Caco-2 (cell line): ENCODE measurements at places on chromosomes 5 and 9. TPM values are rescaled to one million over a fixed set of nuclear protein-coding genes. Genes with fewer than 3 reads are reported as not detected.

The FGFR4 gene
- total RNA-seq = 186 and 190 TPM in 2 replicates

DNA sequence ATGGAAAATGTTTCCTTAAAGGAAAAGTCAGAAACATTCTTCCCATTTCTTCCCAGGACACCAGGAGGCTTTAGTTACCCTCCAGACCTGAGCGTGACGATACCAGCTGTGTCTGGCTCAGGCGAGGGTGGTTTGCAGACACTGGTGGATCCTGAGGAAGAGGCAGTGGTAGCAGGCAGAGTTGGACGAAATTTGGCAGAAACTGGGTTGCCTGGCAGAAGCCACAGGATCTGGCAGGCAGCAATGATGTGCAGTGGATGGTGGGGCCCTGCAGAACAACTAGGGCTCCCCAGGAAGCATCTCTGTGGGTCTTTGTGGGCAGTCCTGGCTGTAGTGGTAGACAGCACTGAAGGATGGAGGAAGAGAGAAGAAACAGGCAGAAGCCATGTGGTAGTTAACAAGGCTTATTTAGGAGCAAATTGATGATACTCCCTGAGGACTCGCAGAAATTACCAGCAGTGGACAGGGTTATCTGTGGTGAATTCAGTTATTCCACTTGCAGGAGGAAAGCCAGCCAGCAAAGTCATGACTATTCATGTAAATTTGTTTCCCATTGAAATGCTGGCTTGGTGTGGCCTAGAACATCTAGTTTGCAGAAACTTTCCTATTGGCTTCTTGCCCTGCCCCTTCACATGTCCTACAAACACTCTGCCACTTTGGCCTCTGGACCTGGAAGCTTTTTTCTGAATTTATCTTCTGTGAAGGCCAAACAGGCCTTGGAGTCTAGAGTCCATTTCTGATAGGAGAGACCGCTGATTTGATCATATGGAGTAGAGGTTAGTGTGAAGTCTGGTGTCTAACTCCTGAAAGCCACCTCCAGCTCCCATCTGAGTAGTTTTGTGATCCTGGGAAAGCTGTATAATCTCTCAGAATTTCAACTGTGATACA lies 212.0 kb downstream of the DMRT2 start:
- DNase-seq = no peak

DNA sequence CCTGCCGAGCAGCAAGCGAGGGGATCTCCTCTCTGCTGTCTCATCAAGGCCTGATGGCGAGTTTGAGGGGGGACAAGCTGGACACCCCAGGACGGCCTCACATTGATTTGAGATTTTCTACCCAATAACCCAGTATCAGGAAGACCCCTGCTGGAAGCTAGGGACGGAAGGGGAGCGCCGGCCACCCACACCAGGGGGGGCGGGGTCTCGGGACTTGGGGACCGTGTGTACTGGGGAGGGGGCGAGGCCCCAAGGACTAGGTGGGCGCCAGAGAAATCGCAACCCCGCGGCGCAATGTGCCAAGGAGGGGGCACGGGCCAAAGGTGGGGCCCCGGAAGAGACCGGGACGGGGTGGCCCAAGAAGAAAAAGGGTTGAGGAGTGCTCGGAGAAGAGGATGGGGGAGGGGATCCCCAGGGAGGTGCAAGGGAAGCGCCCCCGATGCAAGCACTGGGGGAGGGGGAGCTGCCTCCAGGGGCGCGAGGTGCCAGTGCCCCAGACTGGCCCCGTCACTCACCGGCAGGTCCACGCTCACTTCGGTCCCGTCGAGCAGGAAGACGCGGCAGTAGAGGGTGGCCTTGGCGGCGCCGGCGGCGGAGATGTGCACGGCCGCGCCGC lies 1.1 kb downstream of the EPB41L4B start:
- peak; percentile 32 for DNase-seq

- no peak for DNase-seq
These were observed 369.4 kb upstream of the DMAC1 start for GRCh38 chr9:8168916-8169438.

DNA sequence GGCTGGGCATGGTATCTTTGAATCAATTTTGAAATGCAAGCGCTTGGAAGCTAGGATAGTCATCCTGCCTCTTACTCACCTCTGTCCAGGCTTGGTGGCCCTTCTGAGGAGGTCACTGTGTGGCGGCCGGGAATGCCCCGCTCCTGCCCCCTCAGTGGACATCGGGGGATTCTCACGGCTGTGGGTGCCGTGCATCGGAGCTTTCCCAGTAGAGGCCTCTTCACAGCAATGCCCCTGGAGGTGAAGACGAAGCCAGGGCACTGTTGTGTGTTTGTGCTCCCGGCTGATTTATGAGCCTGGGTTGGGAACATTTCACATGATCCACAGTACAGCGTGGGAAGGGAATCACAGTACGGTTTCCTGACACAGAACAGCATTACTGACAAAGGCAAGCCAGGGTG lies 147.5 kb downstream of the NXNL2 start:
- no peak for DNase-seq

- DNase-seq = no peak
These were observed 629.7 kb upstream of the ZNF608 start for GRCh38 chr5:125376059-125376641.

- no peak for DNase-seq
These were observed 10.7 kb downstream of the GAPT start for GRCh38 chr5:58501778-58502417.

GRCh38 chr5:75671506-75671905 lies 45.7 kb downstream of the POC5 start:
- no peak for DNase-seq

- DNase-seq = peak; percentile 43
These were observed 587.7 kb upstream of the GRAMD2B start for GRCh38 chr5:125835293-125836172.

- no peak for DNase-seq
These were observed 4.9 kb downstream of the SAPCD2 start for GRCh38 chr9:137065336-137065967.

- no peak for DNase-seq
These were observed 120.1 kb upstream of the TSLP start for GRCh38 chr5:110951373-110951791.

The ANKRD31 gene
- total RNA-seq = 0.66 and 0.79 TPM in 2 replicates

DNA sequence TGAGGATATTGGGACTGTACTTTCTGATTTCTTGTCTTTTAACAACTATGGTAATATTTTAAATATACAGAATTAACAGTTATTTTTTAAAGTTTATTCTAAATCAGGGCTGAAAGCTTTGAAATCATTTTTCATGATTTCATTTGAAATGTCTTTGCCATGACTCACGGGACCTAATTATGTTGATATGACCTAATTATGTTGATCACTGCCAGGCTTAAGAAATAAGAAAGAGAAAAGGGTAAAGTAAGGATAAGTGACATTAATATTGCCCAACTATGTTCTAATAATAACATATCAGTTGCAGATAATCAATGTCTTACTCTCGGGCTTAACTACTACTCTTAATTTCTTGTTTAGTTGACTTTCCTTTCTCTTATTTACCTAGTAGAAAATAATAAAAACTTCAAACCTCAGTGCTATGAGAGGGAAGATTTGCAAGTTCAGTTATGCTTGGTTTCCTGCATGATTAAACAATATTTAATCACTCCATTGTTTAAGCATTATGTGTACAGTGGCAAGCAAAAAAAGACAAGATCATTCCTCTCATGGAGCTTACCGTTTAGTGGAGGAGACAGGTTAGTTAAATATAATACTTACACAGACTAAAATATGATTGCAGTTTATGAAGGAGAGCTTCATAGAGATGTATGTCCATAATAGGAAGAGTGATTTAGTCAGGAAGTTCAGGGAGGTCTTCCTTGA lies 67.0 kb upstream of the EIF4EBP3 start:
- no peak for DNase-seq

DNA sequence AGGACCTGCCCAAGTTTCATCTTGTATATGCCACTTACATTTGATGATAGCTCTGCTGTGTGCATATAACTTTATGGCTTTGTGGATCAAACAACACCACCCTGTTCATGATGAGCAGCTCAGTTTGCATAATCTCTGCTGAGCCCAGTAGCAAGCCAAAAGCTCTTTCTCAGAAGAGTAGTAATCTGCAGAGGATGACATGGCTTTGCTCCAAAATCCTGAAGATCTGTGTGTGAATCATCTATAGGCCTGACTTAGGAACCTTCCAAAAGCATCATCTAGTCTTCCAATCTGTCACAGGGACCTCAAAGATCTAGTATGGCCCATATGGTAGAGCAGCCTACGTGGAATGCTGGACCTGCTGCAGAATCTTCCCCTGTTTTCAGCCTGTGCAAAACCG lies 394.6 kb downstream of the PSAT1 start:
- DNase-seq = no peak

GRCh38 chr9:104868303-104868686 lies 59.7 kb downstream of the ABCA1 start:
- DNase-seq = no peak

DNA sequence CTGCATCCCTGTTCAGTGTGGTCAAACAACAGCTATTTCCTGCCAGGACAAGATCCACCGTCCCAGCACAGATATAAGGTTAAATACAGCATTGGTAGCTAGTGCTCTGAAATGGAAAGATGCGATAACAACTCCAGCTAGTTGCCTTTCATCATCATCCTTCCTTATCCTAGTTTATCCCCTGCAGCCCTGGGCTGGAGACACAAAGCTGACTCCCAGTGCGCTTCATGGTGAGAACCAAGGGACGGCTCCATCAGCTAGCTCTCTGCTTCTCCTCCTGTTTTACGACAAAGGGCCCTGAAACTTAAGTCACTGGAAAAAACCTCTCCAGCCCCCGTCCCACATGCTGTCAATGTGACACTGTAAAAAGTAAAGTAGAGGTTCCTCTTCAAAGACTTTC lies 37.9 kb downstream of the CDC14B start:
- DNase-seq = no peak

- DNase-seq = no peak
These were observed at the start of gene PCDH12 for GRCh38 chr5:141958113-141958512. Gene PCDH12, minus strand, starts transcription at chr5:141958202. Its CDS starts 351 bp downstream, at chr5:141957851.

DNA sequence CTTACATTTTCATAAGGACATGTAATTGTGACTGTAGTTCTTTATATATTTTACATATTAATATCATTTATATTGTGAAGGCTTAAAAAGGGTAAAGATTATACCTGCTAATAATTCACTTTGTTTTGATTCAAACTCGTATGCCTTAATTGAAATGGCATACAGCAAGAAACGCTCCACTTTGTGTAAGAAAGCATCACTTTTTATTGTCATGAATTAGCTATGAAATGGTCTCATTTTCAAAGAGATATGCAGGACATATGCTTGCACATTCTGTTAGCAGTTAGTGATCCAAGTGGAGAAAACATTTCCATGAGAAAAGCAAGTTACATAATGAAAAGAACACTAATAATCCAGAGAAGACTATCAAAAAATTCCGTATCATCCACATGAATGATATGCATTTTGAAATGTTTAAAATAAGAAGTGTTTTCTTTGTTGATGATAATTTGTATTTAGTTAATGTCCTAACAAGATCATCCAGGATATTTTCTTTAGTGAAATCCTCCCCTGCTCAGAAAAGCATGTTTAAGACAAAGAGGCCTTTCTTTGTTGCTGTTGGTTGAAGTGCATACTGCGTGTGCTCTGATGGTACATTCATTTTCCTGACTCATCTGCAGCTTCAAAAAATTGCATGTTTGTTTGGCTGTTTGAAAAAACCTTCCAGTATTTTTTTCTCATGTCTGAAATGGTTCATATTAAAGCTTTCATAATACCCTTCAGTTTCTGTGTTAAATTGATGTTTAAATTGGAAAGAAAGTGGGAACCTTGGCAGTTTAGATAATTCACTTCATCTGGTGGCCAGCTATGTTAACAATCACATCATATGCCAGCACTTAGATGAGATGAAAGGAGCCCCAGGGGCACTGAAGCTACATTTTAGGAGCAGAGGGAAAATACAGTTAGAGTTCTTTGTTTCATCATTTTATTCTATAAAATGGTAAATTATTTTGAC lies 242.2 kb downstream of the CSNK1G3 start:
- DNase-seq = no peak

DNA sequence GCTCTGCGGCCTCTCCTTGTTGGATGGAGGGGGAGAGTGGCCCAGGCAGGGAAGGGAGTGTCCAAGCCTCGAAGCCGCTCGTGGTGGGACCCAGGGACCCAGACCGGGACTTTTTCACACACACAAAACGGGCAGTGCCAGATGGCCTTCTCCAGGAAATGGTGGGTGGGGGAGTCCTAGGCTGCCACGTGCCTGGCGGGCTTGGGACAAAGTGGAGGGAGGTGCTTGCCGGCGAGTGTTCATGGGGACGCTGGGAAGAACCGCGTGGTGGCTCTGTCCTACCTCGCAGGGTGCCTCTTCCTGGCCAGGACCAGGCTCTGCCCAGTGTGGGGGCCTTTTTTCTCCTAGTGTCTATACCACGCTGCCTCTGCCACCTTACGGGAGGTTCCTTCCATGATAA lies 155.0 kb upstream of the COL5A1 start:
- DNase-seq = no peak

- peak; percentile 85 for DNase-seq
These were observed 50.1 kb upstream of the SMAD5 start for GRCh38 chr5:136082390-136083193.

The CCNI2 gene
- 0.18 TPM in 1 of 2 replicates, not detected in the other for total RNA-seq

DNA sequence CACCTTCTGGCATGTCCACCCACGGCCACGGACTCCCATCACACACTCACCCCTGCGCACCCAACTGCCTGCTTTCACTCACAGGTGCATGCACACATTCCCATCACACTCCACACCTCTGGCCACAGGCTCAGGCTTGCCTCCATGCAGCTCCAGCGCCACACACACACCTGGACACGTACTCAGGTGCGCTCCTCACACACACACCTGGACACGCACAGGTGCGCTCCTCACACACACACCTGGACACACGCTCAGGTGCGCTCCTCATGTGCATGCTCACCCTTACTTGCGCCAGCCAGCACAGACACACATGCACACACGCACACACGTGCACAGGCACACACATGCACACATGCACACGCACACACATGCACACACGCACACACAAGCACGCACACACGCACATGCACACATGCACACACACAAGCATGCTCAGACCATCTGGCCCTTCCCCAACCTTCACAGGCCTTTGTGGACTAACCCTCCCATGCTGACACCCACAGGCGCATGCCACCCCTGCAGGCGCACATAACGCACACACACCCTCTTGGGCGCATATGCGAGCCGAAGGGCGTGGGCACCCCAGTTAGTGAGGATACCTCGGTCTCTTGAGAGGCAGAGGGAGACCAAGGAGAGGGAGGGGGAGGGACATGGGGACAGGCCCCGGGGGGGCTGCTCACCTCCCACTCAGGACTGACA lies 8.3 kb downstream of the GRIN1 start:
- DNase-seq = no peak

The P4HA2 gene
- 41.0 and 42.3 TPM in 2 replicates for total RNA-seq

GRCh38 chr9:5596173-5596572 lies 32.7 kb upstream of the RIC1 start:
- DNase-seq = no peak

The RASGRF2 gene
- total RNA-seq = 23.1 and 23.5 TPM in 2 replicates

DNA sequence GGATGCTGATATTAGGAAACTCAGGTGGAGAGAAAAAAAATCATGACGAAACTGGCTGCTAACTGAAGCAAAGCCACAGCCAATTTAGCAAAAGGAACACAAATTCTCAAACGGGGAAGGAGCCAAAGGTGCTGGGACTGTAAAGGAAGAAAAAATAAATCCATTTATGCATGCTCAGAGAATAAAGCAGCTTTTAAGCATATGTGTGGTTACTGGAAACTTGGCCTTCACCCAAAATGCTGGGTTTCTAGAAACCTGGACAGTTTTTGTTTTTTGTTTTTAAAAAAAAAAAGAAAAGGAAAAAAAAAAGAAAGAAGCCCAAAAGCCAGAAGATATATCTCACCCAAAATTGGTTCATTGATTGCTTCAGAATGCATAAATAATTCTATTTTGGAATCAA lies 8.0 kb downstream of the WHRN start:
- DNase-seq = no peak

- no peak for DNase-seq
These were observed 125.6 kb upstream of the TSLP start for GRCh38 chr5:110945874-110946436.
